ENCODE measurements at places on chromosomes 11 and 22.

DNA sequence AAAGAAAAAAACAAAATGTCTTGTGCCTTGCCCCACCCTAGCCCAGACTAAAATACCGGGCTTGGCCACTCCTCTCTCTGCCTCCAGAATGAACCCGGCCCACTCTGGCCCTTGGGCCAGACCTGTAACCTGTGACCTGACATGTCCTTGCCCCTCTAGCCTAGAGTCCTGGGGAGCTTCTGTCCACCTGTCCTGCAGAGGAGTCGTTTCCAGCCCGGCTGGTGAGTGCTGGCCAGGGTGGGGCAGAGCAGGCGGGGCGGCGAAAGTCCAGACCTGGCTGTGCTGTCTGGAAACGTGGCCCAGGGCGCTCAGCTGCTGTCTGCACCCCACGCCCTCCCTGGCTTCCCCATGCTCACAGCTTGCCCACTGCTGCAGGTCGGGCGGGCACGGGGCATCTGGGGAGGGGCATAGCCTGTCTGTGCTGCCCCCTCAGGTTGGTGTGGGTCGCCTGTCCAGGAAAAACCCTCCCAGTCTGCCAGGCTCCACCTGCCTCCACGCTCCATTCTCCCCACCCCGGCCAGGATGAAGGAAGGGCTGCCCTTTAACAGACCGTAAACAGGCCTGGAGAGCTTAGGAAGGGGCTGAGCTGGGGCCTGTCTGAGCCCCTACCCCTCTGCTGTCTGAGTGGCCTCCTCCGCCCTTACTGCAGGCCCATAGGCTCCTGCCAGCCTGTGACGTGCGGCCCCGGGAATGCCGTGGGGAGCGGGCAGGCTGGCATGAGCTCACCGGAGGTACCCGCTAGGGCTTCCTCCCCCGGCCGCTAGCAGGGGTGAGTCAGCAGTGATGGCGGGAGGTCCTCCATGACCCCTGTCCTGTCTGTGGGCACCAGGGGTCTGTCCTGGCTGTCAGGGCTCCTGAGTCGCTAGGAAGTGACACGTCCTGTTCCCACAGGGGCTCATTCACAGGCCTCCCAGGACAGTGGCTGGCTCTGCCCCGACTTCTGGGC, 1.9 kb downstream of the CD151 start:
- DNase-seq, result peak; percentile 64

DNA sequence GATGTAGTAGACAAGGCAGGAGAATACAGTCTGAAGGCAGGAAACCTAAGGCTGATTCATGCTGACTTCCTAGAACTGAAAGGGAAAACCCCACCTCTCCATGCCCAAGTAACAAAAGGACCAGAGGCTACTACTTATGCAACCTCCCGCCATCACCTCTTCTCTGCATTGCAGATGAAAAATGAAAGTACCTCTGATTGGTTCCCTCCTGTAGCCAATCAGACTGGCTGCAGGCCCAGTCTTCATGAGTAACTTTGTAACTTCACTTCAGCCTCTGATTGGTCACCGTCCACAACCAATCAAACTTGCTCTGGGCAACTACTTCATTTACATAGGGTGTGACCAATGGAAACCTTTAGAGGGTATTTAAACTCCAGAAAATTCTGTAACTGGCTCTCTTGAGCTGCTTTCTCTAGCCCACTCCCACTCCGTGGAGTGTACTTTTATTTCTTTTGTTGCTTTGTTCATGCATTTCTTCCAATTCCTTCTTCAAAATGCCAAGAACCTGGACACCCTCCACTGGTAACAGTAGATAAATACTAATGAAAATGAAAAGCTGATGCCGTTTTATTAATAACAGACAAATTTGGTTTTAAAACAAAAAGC, 5.2 kb upstream of the MAP6 start:
- DNase-seq, result peak; percentile 83

GRCh38 chr11:29432719-29433325, 584.0 kb downstream of the KCNA4 start:
- DNase-seq, result peak; percentile 42

DNA sequence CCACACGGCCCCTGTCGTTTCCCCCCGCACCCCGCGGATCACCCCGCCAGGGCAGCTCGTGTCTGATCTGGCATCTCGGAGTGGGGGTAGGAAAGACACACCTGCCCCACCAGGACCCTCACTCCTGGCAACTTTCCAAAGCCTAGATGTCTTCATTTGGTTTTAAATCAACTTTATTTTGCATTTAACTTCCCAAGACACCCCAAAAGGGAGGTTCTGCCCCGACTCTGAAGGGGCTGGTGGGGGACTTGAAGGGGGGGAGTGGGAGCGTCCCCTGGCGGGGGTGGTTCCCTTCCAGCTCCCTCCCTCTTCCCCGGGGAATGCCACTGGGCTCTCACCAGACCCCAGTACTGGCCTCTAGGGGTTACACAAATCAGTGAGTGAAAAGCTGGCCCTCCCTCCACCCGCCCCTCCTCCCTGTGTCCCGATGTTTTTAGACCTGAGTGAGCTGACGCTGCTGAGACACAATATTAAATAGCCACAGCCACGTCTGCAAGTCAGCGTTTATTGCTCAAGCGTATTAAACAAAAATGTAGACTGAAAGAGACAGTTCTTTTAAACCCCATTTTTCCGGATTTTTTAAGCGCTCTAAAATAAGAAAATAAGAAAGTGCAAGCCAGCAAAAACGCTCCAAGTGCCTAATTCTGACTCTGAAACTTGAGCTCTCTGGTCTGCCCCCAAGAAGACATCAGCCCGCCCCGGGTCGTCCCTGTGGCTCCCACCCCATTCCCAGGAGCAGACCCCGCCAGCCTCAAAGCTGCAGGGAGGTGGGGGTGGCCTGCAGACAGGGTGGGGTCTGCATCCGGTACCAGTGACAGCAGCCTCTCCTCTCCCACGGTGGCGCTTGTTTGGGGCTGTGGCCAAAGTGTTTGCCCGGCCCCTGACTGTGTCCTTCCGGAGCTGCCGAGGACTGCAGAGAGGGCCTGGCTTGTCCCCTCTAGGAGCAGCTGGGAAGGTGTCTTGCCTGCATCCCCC, 1.1 kb upstream of the TTLL8 start:
- DNase-seq, result no peak

- DNase-seq, result no peak
These were observed 140.8 kb downstream of the TBC1D22A start for GRCh38 chr22:46902998-46903916.

DNA sequence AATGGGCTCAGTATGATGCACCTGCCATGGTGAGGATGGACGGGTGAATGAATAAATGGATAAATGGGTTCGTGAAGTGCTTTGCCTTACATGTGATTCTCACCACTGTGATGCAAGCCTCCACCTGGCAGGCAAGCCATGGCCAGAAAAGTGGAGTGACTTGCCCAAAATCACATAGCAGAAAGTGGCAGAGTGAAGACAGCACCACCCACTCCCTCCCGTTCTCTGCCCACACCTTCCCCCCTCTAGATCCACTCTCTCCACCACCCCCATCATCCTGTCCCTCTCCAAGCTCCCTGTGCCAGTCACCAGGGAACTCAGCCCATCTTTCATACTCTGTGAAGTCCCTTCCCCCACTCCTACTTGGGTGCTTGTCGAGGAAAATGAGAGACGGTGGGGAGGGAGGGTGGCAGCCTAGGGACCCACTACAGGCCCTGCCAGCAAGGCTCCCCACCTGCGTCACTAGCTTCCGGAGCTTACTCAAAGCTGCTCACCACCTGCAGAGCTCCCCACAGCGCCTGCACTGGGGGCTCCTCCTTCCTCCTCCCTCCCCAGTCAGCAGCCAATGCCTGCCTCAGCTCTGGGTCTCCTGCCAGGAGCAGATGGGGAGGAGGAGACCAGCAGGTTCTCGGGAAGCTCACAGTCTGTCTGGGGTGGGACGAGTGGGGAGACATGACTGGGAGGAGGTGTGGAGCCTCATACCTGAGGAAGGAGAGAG, 82.3 kb downstream of the PDE2A start:
- no peak for DNase-seq

All from suppressor macrophage treated with lipopolysaccharide for 4 hours (primary cell).